Astrocyte (in vitro differentiated cells and primary cell): ENCODE measurements at places on chromosomes 1 and 21. TPM values are rescaled to one million over a fixed set of nuclear protein-coding genes. Genes with fewer than 3 reads are reported as not detected.
A peak's percentile ranks its signal among the peaks of the same experiment; 100 is the strongest.

The CYP4A11 gene
- not detected in 2 replicates for total RNA-seq

DNA sequence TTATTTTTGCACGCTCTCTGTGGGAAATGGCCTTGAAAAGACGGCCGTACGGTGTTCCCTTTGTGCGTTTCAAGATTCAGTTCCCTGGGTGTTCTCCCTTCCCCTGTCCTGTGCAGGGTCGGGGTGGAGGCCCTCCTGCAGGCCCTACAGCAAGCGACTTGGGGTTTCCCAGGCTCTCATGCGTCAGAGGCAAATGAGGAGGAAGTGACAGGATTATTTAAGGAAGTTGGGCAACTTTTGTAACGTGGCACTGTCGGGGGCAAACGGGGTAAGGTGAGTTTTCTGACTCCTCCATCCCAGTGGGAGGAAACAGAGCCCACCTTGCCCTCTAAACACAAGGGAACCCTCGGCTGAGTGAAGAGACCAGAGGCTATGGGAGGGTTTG, 16.1 kb upstream of the AJAP1 start:
- no peak overlapping the region for H3K4me3 ChIP-seq
- H3K36me3 ChIP-seq, result no peaks in the 10 kb centered on the region
- H3K4me1 ChIP-seq, result no peaks in the 10 kb centered on the region
- no peaks in the 10 kb centered on the region for H3K27me3 ChIP-seq

DNA sequence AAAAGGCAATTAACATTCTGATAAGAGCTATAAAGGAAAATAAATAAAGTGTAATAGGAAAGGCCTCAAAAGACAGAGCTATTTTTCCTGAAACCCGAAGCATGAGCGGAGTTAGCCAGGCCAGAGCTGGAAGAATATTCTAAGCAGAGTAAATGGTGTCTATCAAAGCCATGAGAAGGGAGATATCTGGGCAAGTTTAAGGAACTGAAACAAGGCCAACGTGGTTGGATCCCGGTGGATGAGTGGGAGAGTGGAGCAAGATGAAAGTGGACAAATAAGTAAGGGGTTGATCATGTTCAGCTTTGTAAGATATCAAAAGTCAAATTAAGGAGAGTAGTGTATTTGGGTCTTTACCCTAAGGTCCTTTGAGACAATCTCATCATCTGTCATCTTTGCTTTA, 234.0 kb downstream of the TM2D1 start:
- peaks cover 4% of the 10 kb centered on the region for H3K27me3 ChIP-seq
- no peaks in the 10 kb centered on the region for H3K4me1 ChIP-seq
- no peak overlapping the region for H3K27ac ChIP-seq

- peak overlapping the region; percentile 96 for H3K4me3 ChIP-seq
- H3K27ac ChIP-seq, result no peak overlapping the region
- no peaks in the 10 kb centered on the region for H3K27me3 ChIP-seq
- H3K4me1 ChIP-seq, result peaks cover 8% of the 10 kb centered on the region
- DNase-seq, result no peak
Observed at GRCh38 chr21:29017639-29018237, 1.4 kb downstream of the RWDD2B start.

DNA sequence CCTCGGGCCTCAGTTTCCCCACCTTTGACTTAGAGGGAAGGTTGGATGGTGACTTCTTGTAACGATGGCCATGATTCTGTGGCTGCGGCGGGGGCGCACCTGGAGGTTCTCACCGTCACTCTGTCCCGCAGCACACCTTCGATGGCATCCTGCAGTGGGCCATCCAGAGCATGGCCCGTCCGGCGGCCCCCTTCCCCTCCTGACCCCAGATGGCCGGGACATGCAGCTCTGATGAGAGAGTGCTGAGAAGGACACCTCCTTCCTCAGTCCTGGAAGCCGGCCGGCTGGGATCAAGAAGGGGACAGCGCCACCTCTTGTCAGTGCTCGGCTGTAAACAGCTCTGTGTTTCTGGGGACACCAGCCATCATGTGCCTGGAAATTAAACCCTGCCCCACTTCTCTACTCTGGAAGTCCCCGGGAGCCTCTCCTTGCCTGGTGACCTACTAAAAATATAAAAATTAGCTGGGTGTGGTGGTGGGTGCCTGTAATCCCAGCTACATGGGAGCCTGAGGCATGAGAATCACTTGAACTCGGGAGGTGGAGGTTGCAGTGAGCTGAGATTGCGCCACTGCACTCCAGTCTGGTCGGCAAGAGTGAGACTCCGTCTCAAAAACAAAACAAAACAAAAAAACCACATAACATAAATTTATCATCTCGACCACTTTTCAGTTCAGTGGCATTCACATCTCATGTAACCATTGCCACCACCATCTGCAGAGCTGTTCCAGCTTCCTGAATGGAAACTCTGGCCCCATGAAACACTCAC, 2.1 kb upstream of the PFKL start:
- H3K27me3 ChIP-seq, result no peaks in the 10 kb centered on the region
- H3K4me3 ChIP-seq, result no peak overlapping the region

- H3K27ac ChIP-seq, result no peak overlapping the region
- H3K4me1 ChIP-seq, result peaks cover 8% of the 10 kb centered on the region
- H3K36me3 ChIP-seq, result no peaks in the 10 kb centered on the region
- H3K4me3 ChIP-seq, result no peak overlapping the region
- no peaks in the 10 kb centered on the region for H3K27me3 ChIP-seq
Observed at GRCh38 chr1:240314845-240315801, 223.4 kb downstream of the FMN2 start.

- H3K36me3 ChIP-seq, result no peaks in the 10 kb centered on the region
- H3K4me3 ChIP-seq, result no peak overlapping the region
- H3K27ac ChIP-seq, result no peak overlapping the region
- no peak for DNase-seq
Observed at GRCh38 chr1:147757015-147757990, 3.1 kb downstream of the GJA5 start.

DNA sequence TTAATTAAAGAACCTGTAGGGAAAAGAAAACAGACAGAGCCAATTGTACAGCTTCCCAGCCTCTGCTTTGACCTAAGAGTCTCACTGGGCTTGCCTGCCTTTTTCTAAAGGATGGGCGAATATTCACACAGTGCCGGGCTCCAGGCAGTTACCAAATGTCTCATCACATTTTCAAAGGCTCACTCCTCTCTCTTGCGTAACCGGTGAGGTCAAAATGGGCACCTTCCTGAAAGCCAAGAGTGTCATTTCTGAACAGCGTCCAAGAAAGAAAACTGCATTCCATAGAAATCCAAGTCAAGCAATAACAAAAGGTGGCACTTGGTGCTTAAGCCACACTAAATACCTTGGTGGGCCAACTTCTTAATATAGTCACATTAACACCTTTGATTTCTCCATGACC, 710 bp upstream of the PALMD start:
- no peak overlapping the region for H3K27ac ChIP-seq
- peak; percentile 49 for DNase-seq
- H3K4me3 ChIP-seq, result no peak overlapping the region
- peaks cover 11% of the 10 kb centered on the region for H3K4me1 ChIP-seq
- H3K27me3 ChIP-seq, result no peaks in the 10 kb centered on the region
